ENCODE measurements at places on chromosomes 12 and 14.

GRCh38 chr12:76855271-76855670 is 23.5 kb downstream of the CSRP2 start:
- DNase-seq = no peak

DNA sequence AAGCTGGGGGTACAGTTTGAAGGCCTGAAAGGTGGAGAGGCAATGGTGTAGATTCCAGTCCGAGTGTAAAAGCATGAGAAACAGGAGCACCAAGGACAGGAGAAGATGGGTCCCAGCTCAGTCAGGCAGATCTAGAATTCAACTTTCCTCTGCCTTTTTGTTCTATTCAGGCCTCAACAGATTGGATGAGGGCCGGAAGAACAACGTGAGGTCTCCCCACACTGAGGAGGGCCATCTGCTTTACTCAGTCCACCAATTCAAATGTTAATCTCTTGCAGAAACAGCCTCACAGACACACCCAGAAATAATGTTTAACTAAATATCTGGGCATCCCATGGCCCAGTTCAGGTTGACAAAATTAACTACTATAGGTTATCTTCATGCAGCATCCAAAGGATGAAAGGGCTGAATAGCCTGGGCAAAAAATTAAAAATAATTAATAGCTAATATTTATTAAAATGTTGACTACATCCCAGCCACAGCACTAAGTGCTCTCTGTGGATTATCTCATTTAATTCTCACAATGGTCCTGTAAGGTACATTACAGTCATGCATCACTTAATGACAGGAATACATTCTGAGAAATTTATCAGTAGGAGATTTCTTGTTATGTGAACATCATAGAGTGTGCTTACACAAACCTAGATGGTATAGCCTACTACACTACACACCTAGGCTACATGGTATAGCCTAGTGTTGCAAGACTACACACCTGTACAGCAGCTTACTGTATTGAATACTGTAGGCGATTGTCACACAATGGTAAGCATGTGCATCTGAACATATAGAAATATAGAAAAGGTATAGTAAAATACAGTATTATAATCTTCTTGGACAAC is 22.5 kb downstream of the BTG1 start:
- DNase-seq = no peak

- DNase-seq = no peak
Observed at GRCh38 chr12:1977109-1977508, 27.1 kb downstream of the DCP1B start.

DNA sequence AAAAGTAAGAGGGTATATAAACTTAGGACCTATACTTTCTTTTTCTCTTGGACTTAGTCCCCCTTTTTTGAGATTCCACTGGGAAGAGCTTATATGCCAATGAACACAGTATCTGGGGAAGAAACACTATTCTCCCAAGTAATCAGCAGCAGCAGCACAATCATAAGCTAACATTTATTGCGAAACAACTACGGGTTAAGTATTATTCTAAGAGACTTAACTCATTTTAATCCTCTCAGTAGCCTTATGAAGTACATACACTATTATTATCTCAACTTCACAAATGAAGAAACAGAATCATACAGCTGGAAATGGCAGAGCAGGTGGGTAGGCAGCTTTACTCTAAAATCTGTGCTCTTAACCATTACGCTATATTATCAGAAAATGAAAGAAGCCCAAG is 27.9 kb downstream of the BAZ2A start:
- no peak for DNase-seq

DNA sequence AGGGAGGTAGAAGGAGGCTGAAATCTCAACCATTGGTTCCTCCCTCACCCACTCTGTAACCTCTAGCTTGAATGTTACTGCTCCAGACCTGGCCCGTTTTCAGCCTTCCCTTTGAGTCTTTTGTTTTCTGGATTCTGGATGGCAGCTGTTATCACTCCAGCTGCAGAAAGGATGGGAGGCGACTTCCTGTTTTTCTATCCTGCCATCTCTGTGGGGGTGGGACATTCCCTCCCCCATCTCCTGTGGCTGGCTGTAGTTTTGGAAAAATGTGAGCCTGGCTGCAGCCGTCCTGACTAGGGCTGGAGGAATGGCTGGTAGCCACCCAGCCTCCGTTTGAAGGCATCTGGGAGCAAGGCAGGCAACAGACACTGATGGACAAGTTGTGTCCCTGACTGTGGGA is 2.9 kb upstream of the PPFIBP1 start:
- DNase-seq = no peak

- DNase-seq = no peak
Observed at GRCh38 chr12:110077800-110078199, 29.5 kb upstream of the C12orf76 start.

- DNase-seq = no peak
Observed at GRCh38 chr14:29043737-29044136, 277.1 kb downstream of the FOXG1 start.

Data from stimulated activated CD4-positive, alpha-beta T cell treated with anti-CD3 and anti-CD28 coated beads, Interleukin-12 subunit alpha, Interleukin-12 subunit beta, amount 100 ng/mL, for 4 hours (primary cell).